ENCODE measurements at places on chromosomes 16 and 17.

DNA sequence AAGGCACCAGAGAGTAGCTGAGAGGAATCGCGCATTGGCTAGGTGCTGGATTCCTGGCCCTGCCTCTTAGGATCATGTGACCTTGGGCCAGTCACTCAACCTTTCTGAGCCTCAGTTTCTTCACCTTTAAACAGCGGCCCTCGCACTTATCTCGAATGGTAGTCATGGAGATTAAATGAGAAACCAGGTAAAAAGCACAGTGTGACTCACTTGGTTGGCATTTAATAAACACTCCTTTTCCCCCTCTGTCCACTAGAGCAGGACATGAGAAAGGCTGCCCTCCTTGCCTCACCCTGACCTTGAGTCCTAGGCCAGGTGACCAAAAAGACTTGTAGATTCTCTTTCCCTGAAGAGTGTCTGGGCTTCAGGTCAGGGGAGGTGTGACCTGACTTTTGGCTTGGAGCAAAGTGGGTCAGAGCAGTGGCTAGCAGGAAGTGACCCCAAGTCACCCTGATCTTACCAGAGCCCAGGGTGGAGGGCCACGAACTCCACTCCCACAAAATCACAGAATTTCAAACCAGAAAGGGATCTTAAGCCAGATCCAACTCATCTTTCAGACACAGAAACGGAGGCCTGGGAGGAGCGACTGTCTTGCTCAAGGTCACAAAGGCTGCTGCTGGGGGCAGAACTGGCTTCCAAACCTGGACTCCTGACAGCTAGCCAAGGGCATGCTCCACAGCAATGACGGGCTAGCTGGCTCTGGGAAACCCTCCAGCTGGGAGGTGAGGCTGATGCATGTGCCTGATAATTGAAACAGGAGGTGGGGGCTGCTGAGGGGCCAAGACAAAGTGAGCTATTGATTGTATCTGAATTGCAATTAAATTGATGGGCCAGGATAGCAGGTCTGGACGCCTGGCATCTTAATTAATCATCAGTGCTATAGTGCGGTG lies 65.2 kb downstream of the PIPOX start:
- DNase-seq: no peak

DNA sequence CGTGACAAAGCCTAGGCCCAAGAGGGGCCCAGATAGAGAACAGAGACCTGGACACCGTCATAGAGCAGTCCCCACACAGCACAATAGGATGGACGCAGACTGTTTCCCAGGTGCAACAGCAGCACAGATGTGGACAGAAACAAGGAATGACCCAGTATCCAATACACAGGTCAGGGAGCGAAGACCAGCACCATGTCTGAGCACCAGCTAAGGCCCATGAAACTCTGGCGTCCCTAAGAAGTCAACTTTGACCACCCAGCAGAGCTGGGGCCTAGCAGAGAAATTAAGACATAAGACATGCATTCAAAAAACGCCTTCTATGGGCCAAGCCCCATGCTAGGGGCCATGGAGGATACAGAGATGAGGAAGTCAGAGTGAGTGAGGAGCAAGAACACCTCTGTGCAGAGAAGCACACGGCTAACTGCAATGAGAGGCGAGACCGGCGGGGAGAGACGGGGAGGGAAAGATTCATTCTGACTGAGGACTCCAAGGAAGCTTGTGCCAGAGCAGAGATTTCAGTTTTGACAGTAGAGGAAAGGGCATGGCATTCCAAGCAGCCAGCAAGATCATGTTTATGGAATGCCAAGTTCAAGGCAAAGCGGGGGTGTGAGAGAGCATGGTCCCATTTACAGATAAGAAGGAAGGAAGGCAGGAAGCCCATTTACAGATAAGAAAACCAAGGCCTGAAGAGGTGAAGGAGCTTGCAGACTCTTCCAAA lies 50.8 kb downstream of the PITPNM3 start:
- no peak for DNase-seq

DNA sequence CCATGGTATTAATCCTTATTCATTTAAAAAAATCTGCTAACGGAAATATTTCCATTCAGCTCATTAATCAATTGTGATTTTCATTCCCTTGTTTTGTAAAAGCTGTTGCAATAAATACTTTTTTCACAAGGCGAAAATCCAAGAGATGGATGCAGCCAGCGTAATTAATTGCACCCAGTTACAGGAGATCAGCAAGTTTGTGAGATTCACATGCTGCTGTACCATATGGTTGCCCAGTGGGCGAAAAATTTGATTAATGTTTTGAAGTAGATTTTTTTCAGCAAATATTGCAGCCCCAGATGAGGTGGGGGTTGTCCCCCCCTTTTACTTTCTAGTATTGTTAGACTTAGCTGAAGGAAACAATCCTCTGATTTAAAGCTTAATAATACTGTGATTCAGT lies 186.6 kb downstream of the WWOX start:
- DNase-seq: no peak

- no peak for DNase-seq
These were observed 690.5 kb downstream of the KCNJ2 start for GRCh38 chr17:70859829-70860228.

DNA sequence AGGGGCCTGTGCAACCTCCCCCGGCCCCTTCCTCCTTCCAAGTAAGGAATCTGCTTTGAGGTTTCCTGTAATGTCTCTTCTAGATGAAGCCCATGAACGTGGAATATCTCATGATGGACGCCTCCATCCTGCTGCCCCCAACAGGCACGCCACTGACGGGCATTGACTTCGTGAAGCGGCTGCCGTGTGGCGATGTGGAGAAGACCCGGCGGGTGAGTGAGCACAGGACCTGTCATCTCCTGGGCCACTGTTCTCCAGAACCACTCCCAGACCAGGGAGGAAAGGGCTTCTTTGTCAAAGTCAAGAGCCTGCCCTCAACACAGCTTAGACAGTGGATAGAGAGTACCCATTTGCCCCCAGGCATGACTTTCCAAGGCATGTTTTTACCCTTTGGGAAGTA lies 107.1 kb downstream of the CLEC16A start:
- no peak for DNase-seq

DNA sequence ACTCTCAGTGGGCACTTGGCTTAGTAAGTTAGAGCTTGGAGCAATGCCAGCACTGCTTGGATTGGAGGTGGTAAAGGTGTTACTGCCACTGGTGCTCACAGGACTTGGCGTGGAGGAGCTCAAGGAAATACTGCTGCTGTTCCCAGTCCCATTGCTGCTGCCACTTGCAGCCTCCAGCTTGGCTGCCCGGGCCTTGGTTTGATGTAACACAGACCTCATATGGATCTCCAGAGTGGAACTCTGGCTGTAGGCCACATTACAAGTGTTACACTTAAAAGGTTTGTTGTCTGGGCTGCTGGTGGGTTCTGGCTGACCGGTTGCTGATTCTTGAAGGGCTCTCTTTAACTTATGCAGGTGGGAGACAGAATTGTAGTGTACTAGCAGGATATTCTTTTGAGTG lies 250.3 kb downstream of the ZFHX3 start:
- no peak for DNase-seq

All from CD4-positive, alpha-beta T cell treated with Interleukin-21 for 1 hour (primary cell).